ENCODE measurements at places on chromosomes 5 and 9.

GRCh38 chr9:17789316-17789715 lies 210.4 kb downstream of the SH3GL2 start:
- H3K36me3 ChIP-seq = no peaks in the 10 kb centered on the region
- no peak overlapping the region for H3K4me3 ChIP-seq
- no peak for DNase-seq
- peaks cover 38% of the 10 kb centered on the region for H3K27me3 ChIP-seq
- H3K4me1 ChIP-seq = no peaks in the 10 kb centered on the region

DNA sequence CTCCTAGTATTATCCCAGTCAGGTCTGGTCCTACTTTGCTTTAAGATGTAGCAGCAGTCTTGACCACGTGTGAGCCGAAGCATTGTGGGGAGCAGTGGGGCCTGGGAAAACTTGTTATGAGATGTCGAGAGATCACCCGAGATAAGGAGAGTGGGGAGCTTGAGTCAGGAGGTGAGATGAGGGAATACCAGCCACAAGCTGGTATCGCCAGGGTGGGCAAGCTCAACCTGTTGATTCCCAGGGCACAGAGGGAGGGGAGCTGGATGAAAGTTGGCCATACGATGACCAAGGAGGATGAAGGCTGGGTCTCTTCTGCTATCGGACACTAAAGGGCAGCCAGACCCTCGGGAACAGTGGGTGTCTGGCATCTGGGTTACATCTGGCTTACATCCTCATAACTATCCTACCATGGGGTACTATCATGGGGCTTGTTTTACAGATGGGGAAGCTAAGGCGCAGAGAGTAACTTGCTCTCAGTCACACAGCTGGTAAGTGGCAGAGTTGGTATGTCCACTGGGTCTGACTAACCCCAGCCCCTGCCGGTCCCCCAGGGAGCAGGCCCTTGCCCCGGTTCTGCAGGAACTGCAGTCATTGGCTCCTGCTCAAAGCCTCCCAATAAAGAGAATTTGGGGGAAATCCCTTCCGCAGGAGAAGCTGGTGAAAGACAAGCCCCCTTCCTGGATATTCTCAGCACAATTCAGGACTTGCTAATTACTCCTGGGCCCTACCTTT lies 13.4 kb upstream of the TIFAB start:
- no peaks in the 10 kb centered on the region for H3K36me3 ChIP-seq
- peak overlapping the region; percentile 66 for H3K4me3 ChIP-seq
- no peak for DNase-seq
- H3K27me3 ChIP-seq = peaks cover 90% of the 10 kb centered on the region
- no peak overlapping the region for H3K27ac ChIP-seq
- H3K4me1 ChIP-seq = peaks cover 11% of the 10 kb centered on the region

- H3K4me1 ChIP-seq = no peaks in the 10 kb centered on the region
- no peak overlapping the region for H3K4me3 ChIP-seq
- no peaks in the 10 kb centered on the region for H3K27me3 ChIP-seq
- no peak for DNase-seq
- peaks cover 5% of the 10 kb centered on the region for H3K36me3 ChIP-seq
Measured at GRCh38 chr5:53712327-53712726, 151.9 kb downstream of the NDUFS4 start.

DNA sequence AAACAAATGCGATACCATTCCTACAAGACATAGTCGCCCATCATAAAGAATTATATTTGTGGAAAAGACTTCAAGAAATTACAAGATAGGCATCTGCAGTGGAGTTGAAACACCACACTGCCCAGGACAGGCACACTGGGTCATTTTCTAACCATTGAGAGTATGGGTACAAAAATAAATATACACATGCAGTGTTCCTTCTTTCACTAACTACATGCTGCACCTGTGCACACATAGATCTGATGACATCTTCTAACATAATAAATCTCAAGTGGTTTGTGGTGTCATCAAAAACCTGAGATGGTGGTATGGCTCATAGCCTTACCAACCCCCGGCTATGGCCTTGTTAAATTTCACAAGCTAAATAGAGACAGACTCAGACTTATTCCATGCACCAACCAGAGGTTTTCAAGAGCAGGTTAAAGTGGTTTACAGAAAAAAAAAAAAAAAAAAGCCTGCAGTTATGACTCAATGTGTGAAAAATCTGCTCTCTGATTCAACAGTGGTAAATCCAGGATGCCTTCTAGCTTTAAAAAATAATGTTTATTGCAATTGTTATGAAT lies 12.4 kb upstream of the NFIB start:
- no peak overlapping the region for H3K4me3 ChIP-seq
- no peak overlapping the region for H3K27ac ChIP-seq
- no peak for DNase-seq
- H3K36me3 ChIP-seq = no peaks in the 10 kb centered on the region
- peaks cover 31% of the 10 kb centered on the region for H3K4me1 ChIP-seq

DNA sequence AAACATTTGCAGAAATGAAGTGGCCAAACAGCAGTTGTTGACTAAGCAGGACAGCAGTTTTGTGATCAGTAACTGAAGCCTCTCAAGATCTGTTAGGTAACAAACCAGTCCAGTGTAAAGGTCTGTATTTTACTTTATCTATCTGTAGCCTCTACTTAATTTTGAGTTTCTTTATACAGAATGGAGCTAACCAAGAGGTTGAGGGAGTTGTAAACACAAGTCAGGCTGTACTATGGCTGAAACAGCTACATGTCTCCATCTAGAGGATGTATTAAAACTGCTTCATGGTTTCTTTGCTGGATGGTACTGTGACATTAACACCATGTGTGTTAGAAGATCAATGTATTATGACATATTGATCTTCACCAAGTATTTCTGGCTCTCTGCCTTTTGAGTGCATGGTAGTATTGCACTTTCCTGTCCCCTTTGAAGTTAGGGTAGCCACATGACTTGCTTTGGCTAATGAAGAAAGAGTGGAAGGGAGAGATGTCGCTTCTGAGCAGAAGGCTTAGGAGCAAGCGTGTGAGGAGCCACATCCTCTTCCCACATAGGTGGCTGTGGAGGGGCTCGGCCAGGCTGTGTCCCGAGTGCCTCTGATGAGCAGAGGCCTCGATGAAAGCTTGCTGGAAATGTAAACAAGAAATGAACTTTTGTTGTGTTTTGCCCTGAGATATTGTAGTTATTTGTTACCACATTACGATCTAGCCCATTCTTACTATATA lies 105.6 kb upstream of the PCA3 start:
- H3K36me3 ChIP-seq = no peaks in the 10 kb centered on the region
- no peaks in the 10 kb centered on the region for H3K27me3 ChIP-seq
- peaks cover 24% of the 10 kb centered on the region for H3K4me1 ChIP-seq
- no peak for DNase-seq
- H3K4me3 ChIP-seq = no peak overlapping the region
